ENCODE measurements at places on chromosomes 7 and 10. TPM values are rescaled to one million over a fixed set of nuclear protein-coding genes. Genes with fewer than 3 reads are reported as not detected.

The DOCK1 gene
- 64.6 TPM for total RNA-seq

The SORCS1 gene
- total RNA-seq: 5.9 TPM

The LRRD1 gene
- 0.49 TPM for total RNA-seq

The EMX2 gene
- 0.74 TPM for total RNA-seq

The RPS24 gene
- total RNA-seq: 3,291 TPM

DNA sequence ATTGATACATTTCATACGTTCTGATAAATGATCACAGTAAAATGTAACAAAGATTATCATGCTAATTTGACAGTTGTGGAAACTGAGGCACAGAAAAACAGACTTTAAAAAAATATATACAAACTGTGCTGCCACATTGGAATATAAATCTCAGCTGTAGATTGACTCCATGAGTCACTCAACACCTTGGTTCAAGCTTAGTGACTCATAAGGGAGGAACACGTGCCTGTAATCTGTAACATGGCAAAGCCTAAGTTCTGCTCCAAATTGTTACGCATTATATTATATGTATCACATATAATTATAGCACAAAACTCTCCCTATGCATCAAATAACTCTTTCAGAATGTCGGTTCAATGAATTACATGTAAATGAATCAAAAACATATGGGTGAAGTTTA is 1047.5 kb downstream of the GATA3 start:
- no peak for DNase-seq

DNA sequence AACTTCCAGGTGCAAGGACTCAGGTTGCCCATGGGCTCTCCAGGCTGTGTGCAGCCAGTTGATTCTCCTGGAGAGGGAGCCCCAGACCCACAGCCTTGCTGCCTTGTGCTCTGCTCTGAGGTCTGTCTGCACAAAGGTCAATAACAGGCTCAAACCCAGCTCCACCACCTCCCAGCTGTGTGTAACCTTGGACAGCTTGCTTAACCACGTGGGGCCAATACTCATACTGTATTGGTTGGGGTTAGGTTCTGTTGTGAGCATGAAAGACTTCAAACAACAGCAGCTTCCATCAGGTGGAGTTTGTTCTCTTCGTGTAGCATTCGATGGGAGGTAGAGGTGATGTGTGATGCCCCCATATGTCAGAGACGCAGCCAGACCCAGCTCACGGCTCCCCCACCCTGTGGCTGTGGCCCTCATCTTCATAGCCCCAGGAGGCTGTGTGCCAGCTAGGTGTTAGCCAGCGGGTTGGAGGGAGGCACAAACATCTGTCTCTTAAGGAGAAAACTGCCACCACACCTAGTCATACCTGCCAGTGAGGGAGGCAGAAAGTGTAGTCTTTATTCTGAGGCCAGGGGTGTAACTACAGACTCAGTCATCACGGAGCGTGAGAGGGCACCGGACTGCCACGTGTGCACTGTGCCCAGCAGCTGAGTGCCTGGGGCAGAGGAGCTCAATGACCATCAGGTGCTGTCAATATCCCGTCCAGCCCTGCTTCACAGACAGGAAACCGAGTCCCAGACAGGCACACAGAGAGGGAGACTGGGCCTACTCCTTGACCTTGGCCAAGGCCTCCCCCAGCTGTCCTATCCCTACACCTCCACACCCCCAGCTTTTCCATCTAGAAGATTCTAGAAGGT is 8.1 kb upstream of the POLD2 start:
- DNase-seq: no peak

DNA sequence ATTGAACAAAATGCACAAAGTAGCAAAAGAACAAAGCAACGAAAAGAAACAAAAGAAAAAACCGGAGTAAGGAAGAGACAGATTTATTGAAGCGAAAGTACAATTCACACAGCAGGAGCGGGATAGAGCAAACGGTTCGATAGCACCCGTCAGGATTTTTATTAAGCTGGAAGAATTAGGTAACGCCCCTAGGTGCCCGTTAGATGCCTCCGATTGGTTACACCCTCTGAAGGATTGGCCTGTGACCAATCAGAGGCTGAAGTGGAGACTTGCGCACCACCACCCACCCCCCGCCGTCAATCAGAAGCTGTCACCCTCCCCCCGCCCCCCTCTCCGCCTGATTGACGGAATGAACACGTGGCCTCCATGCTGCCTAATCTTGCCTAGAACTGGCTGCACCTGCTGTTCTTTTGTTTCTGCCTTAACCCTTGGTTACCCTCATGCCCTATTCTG is 16.8 kb downstream of the OCM2 start:
- DNase-seq: no peak

GRCh38 chr10:104080762-104081161 is 4.9 kb downstream of the COL17A1 start:
- no peak for DNase-seq

DNA sequence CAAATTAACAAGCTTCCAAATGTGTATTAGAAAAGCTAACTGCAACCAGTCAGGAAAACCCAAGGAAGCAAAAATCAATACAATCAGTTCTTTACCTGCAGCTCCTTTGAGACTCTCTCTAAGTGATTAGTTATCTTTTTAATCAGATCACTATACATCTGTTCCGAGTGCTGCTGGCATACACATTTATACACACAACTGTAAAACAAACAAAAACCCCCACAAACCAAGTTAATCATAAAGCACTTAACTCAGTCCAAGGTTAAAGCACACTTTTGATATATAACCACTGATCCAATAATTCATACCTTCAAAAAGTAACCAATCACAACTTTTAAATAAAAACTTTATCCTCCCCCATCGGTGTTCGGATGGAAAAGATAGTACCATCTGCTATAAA is 25.6 kb downstream of the CACUL1 start:
- DNase-seq: no peak

- no peak for DNase-seq
Measured at GRCh38 chr10:70292004-70292403, 8.2 kb upstream of the NPFFR1 start.

DNA sequence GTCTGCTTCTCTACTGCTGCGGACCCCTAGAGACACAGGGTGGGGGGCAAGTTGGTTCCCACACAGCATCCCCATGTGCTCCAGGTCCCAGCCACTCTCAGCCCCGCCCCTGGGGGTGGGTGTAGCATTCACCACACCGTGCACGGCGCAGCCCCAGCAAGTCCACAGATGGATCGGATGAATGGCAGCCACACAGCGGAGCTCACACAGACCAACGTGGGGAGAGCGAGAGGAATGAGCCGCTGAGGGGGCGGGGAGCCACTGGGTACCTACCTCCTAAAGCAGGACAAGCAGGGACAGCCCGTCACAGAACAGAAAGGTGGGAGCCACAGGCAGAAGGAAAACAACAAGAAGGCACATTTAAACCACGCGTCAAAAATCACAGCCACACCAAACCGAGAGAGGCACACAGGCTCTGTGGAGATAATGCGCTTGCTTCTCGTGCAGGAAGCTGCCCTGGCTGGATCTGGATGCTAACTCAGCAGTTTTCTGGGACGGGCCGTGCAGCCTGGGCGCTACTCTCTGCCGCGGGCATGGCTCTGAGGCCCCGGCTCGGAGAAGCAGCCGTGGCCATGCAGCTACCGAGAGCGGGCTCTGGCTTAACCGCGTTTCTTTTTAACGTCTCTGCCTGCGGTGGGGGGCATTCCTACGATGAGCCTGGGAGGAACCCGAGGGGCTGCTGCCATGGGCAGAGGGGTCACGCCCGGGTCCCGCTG is 102.5 kb downstream of the CYTH3 start:
- no peak for DNase-seq

- DNase-seq: no peak
Measured at GRCh38 chr10:69327463-69328379, 49.4 kb downstream of the HK1 start.

DNA sequence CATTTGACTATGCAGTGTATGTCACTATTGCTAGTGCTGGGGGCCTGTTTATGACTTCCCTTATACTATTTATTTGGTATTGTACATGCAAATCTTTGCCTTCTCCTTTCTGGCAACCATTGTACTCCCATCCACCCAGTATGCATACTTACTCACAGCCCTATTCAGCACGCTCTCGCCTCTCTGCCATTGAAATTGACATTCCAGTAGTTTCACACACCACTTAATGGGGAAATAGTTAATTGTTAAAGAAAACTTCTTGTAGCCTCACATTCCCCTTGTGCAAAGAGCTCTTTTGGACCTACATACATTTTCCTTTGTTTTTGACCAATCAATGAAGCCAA is 9.9 kb downstream of the CLDN12 start:
- DNase-seq: no peak
